CD4-positive, alpha-beta memory T cell (primary cell): ENCODE measurements at places on chromosomes 5 and 9. TPM values are rescaled to one million over a fixed set of nuclear protein-coding genes. Genes with fewer than 3 reads are reported as not detected.

WNK2 gene
- polyA plus RNA-seq = not detected

CDKN2A gene
- 5.4 TPM for polyA plus RNA-seq

SLC6A18 gene
- not detected for polyA plus RNA-seq

OLFM1 gene
- polyA plus RNA-seq = not detected

- DNase-seq = no peak
These were observed 126.2 kb downstream of the SEMA6A start for GRCh38 chr5:116448450-116448849.

DNA sequence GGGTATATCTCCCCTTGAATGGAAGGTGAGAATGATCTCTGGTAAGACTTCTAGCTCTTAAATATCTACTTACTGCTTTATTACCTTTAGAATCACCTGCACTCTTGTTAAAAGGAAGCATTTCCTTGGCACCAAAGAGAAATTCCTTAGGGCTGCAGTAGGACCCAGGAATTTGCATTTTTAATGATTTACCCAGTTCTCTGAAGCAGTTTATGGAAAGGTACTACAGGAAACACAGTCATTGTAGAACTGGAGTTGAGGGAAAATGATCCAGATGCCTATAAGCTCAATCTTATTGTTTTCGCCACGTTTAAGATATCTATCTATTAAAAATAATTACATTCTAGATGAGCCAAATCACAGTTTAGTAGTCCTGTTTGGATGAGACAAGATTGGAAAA, 9.5 kb upstream of the C9 start:
- DNase-seq = no peak

DNA sequence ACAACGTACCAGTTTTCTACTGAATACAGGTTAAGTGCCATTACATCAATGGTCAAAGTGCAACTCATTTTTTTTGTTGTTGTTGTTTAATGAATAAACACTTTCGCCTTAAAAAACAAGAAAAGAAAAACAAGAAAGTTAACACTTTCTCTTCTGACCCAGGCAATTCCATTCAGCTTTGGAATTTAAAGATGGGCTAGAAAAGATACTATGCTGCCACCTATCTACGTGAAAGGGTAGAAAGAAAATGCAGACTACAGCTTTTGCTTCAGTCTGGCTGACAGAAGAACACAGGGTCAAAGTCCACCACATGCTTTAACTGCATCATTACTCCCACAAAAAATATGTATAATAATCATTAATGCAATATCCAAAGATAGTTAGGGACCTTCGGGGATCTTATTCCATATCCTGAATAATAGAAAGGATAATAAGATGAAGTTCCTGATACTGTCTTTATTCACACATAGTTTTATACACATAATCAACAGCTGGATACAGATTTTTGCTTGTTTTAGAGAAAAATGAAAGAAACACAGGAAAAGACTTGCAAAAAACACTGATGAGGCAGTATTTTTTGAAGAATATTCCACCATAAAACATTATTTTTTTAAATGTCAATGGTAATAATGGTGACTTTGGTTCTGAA, 40.4 kb downstream of the ZDHHC21 start:
- DNase-seq = no peak

- DNase-seq = no peak
These were observed 366.9 kb downstream of the DEPDC1B start for GRCh38 chr5:60333005-60333571.

GRCh38 chr9:84371737-84372136, 31.2 kb upstream of the SLC28A3 start:
- DNase-seq = no peak

DNA sequence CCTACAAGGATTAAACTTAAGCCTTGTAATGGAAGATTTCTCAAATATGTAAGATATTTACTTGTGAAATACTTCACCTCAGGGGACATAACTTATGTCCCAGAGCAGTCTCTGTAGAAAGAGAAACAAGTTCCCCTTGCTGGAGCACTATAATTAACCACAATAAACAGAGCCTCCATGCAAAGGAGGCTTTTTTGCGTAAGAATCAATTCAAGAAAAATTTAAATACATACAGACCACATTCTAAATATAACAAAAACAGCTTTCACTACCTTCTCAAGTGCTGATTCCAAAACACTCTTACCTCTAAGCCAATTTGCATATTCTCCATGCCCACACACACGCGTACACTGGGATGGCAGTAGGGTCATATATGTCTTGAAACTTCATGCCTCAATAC, 30.7 kb upstream of the CCNB1 start:
- no peak for DNase-seq

DNA sequence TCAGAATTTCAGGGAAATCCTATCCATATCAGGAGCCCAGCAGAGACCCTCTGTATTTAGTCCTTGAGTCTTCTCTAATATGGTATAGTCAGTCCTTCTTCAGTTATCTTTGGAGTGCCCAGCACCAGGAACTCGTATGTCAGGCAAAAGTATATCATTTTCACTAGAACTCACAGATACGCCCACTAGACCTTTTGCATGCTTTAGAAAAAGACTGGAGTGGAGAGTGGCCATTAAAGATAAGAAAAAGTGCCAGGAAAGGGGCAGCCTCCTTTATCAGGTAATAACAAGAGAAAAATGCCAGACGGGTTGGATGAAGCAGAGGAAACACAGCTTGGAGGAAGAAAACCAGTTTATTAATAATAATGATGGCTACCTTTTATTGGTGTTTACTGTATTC, 63.5 kb downstream of the GPR21 start:
- DNase-seq = no peak

DNA sequence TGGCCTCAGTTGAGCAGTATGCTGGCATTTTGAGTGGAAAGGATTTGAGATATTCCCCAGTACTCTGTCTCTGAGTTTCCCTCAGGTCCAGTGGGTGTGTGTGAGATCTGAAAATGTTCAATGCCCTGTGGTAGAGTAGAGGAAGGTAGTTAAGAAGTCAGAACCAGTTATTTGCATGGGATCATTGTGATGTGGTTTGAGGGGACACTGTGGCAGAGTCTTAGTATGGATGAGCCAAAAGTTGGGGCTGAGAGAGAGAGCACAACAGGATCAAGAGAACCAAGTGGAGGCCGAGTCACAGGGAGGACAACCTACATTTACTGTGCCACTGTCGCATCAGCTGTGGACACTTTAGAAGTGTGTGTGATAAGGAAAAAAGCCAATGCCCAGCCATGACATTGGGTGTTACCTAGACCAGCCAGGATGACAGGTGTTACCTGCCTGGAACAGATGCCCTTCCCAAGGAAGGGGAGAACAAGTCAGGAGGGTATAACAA, 128.9 kb upstream of the IL12B start:
- no peak for DNase-seq

DNA sequence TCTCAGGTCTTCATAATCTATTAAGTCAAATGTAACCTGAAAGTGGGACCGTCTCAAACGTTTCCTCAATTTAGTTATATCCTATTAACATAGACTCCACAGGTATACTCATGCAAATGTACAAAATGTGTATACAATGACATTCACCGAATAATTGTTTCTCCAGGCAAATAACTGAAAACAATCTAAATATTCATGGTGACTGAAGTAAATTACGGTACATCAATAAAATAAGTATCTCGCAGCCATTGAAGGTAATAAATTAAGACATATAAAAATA, 482 bp downstream of the IARS1 start:
- DNase-seq = no peak

DNA sequence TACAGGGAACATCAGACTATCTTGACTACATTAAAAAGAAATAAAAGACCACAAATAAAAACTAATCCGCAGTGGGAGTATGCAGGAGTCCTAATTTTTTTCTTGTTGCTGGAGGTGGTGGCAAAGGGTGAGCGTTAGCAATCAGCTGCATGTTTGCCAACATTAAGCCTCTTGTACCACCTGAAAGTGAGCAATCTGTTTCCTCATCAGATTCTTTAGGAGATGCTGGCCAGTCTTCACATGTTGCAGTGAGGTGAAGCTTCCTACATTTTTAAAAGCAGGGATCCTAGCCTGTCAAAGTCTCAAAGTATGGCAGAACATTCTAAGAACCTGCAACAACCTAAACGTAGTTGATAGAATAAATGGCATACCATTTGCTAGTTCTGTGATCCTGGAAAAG, 162.2 kb upstream of the MEF2C start:
- no peak for DNase-seq

GRCh38 chr9:35813434-35814105, 1.3 kb downstream of the HINT2 start:
- DNase-seq = no peak

GRCh38 chr5:134048864-134049263, 44.1 kb upstream of the VDAC1 start:
- DNase-seq = no peak

DNA sequence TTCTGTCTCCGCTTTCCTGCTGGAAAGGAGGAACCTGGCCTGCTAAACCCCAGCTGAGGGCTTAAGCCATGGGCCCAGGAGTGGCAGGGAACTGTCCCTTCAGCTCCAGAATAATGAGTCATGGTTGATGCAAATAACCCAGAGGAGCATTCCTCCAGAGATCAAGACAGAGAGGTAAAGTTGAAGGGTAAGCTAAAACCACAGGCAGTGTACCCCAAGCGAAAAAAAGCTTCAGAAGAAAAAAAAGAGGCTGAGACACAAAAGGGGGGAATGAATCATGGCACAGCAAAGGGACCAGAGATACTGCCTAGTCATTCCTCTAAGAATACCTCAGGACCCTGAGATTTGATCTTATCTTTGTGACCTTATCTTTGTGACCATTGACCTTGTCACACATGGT, 199.5 kb upstream of the TAS2R1 start:
- DNase-seq = no peak

DNA sequence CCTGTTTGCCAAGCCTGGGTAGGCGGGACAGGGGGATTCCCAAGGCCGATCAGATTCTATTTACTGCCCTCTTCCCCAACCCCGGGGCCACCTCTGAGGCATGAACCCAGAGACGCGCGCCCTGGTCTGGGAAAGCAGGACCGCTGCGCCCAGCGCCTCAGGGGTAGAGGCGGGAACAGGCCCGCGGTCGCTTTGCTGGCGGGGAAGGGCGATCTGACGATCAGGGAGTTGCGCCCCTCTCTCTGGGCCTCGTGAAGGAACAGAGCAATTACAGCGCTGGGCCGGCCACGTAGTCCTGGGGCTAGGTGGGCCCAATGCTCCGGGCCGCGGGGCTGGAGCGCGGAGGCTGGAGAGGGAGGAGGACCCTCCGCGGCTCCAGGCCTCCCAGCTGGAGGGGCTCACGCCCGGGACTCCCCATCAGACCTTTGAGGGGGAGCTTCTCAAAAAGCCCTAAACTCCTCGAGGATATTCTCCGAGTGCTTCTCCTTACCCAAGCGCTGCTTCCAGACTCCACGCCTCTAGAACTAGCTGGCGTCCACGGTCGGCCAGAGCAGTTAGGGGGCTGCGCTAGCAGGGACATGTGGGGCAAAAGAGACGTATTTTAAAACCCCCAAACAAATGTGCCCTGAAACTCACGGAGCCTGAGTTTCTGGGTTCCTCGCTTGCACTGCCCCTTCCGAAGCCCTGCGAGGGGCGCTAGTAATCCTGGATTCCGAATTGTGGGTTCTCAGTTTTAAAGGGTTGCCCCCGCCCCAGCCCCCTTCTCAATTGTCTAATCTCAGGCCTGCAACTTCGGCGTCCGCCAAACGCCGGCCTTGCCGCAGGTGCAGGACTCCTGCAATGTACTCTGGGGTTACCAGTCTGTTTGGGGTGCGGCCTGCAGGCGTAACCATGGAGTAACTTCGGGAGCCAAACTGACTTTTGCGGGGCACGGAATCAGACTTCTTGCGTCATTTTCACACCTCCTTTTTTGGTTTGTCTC, 57.6 kb downstream of the TMEM174 start:
- no peak for DNase-seq

- DNase-seq = no peak
These were observed 36.1 kb upstream of the SSBP2 start for GRCh38 chr5:81786991-81787390.

DNA sequence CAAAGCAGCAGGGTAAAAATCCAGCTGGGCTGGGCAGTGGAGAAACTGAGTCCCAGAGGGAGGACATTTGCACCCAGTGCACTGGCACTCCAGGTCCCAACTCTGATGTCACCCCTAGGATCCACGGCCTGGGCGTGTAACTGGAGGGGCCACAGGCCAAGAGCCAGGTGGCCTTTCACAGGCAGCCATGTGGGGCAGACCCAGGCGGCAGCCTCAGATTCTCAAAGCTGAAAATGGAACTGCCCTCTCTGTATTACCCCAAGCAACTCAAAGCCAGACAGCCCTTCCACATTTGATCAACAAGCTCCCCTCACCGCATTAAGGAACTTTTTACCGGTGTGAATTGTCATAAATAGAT, 46.7 kb downstream of the RASGEF1C start:
- DNase-seq = no peak
